Spinal cord (tissue), 10 donors: ENCODE measurements at places on chromosomes 5 and 9. TPM values are rescaled to one million over a fixed set of nuclear protein-coding genes. Genes with fewer than 3 reads are reported as not detected.

DNA sequence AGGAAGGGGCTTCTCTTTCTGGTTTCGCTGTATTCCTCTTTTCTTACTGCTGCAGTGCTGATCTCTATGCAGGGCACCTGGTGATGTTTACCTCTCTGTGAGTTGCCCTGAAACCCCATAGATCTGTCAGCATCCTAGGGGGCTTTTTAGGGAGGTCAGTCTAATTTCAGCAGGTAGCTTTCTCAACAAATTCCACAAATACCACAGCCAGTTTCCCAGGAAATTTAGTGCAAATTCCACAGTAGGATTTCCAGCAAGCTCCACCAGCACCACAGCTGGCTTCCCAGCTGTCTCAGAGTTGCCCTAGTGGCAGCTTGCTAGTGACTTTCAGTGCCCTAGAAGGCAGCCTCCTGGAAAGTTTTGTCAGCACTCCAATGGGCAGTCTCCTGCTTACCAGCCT lies 379.1 kb upstream of the SMC2 start:
- DNase-seq = no peak
- no peaks in the 10 kb centered on the region for H3K36me3 ChIP-seq
- no peaks in the 10 kb centered on the region for H3K4me1 ChIP-seq
- H3K27me3 ChIP-seq = no peaks in the 10 kb centered on the region

DNA sequence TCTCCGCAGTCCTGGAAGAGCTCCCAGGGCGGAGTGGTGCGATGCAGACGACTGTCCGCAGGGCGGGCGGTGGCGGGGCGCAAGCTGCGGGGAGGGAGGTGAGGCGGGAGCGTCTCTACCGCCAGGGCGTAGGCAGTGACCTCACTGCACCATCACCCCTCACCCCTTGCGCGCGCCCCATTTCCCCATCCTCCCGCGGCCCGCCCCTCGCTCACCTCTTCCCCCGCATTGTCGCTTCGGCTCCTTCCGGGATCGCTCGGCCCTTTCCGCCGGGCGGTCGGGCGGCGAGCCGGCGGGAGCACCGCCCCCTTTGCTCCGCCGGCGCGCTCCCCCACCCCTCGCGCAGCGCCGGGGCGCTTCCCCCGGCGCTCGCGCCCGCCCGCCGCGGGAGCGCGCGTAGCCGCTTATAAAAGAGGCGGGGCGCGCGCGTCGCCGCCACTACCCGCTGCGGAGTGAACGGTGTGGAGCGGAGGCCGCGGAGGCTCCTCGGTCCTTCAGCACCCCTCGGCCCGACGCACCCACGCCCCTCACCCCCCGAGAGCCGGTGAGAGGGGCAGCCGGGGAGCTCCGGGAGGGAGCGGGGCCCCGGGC lies at the start of gene SPTAN1:
Gene SPTAN1, plus strand, starts transcription at position 435 of the 591 bp plus-strand sequence. CDS start 14,154 bp downstream, outside the sequence.
- H3K4me3 ChIP-seq = peak within 1 kb of the TSS; percentile 90
- no peaks in the 10 kb centered on the region for H3K27me3 ChIP-seq
- DNase-seq = peak; percentile 98
- H3K36me3 ChIP-seq = no peaks in the 10 kb centered on the region

DNA sequence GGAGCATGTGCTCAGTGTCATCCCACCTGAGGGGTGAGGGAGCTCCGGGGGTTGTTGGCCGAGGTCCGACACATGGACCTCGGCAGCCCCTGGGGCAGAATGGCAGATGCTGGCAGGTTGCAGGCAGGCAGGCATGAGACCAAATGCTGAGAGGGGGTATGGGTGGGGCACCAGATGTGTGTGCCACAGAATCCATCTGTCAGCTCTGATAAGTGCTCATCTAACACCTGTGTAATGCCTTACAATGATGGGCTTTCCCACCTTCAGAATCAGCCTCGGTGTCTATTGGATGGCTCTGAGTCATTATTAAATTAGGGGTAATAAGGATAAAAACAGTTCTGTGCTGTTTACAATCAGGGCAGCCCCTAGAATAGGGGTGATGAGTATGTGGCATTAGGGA lies 73.1 kb upstream of the SAP30L start:
- DNase-seq = no peak
- H3K27me3 ChIP-seq = peaks cover 4% of the 10 kb centered on the region
- H3K36me3 ChIP-seq = no peaks in the 10 kb centered on the region
- H3K4me3 ChIP-seq = no peak overlapping the region

DNA sequence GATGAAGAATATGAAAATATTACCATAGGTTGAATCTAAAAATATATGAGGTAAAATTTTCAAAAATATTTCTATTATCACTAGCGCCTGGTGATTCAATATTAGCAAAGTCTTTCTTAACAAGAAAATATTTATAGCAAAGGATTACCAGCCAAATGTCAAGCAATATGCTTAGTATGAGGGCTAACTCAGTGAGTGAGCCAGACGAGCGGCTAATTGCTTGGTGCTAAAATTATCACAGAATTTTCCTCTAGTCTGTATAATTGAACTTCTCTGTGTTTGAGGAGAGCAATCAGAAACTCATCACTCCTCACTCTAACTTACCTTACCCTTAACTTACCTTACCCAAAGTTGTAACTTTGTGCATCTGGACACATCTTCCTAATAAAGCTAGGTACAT lies 304.9 kb upstream of the PRR16 start:
- no peak for DNase-seq
- no peaks in the 10 kb centered on the region for H3K4me1 ChIP-seq
- no peaks in the 10 kb centered on the region for H3K36me3 ChIP-seq
- H3K27ac ChIP-seq = no peak overlapping the region
- H3K27me3 ChIP-seq = no peaks in the 10 kb centered on the region

DNA sequence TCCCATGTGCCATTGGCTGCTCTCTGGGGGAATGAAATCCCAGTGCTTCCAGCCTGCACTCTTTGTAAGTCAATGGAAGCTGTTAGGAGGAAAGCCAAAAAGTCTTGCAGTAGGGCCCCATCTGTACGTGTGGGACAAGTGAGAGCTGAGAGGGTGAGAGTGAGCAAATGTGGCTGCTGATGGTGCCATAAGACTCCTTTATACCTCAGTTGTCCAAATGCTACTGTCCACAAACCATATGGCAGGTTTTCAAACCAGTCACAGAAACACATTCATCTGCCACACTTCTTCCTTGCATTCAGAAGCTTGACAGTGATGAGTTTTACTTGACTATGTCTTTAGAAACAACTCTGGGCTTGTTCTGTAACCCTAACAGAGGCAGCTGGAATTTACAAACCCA lies 543.8 kb downstream of the CSNK1G3 start:
- peak overlapping the region; percentile 6 for H3K27ac ChIP-seq
- no peak for DNase-seq
- no peak overlapping the region for H3K4me3 ChIP-seq
- no peaks in the 10 kb centered on the region for H3K27me3 ChIP-seq

DNA sequence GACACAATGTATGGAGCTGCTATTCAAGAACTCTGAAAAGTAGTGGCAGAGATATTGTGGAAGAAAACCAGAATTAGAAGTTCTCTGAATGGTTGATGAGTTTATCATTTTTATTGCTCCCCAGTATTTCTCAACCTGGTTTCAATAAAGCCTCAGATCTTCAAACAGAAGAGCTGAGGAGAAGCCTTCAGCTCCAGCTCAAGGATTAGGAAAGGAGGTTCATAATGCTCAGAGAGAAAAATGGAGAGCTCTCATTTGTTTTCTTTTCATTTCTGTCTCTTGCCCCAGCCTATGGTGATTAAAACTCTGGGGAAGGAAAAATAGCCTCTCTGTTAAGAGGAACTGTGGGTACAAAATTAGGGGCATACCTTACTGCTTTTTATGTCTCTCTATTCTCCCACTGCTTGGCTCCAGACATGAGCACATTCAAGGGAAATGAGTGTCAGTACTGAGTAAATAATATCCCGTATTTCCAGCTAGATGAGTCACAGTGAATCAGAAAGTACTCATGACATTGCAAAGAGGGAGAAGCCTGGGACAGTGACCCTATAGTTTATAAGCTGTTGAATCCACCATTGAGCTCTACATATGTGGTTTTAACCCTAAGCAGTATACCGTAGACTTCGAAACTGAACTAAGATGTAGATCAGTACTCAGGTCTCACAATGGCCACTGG lies 138.1 kb downstream of the EMB start:
- no peaks in the 10 kb centered on the region for H3K27me3 ChIP-seq
- no peaks in the 10 kb centered on the region for H3K36me3 ChIP-seq
- no peak for DNase-seq
- H3K4me3 ChIP-seq = no peak overlapping the region
- H3K27ac ChIP-seq = no peak overlapping the region

DNA sequence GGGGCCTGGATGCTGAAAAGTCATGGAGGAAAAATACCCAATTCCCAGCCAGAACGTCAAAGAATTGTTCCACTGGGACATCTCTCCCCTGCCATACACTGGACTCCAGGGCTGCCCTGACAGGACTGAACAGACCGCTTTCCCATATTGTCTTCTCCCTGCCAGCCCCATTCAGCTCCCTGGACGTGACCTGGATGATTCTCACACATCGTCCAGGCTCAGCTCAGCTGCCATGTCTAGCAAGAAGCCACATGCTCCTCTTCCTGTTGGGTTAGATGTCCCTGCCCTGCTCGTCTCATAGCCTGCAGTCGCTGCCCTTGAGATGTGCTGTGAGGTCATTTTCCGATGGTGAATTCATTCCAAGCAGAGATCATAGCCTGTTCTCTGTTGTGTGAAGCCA lies 37.4 kb downstream of the FOXI1 start:
- no peaks in the 10 kb centered on the region for H3K36me3 ChIP-seq
- H3K27me3 ChIP-seq = no peaks in the 10 kb centered on the region
- H3K27ac ChIP-seq = no peak overlapping the region
- no peaks in the 10 kb centered on the region for H3K4me1 ChIP-seq

DNA sequence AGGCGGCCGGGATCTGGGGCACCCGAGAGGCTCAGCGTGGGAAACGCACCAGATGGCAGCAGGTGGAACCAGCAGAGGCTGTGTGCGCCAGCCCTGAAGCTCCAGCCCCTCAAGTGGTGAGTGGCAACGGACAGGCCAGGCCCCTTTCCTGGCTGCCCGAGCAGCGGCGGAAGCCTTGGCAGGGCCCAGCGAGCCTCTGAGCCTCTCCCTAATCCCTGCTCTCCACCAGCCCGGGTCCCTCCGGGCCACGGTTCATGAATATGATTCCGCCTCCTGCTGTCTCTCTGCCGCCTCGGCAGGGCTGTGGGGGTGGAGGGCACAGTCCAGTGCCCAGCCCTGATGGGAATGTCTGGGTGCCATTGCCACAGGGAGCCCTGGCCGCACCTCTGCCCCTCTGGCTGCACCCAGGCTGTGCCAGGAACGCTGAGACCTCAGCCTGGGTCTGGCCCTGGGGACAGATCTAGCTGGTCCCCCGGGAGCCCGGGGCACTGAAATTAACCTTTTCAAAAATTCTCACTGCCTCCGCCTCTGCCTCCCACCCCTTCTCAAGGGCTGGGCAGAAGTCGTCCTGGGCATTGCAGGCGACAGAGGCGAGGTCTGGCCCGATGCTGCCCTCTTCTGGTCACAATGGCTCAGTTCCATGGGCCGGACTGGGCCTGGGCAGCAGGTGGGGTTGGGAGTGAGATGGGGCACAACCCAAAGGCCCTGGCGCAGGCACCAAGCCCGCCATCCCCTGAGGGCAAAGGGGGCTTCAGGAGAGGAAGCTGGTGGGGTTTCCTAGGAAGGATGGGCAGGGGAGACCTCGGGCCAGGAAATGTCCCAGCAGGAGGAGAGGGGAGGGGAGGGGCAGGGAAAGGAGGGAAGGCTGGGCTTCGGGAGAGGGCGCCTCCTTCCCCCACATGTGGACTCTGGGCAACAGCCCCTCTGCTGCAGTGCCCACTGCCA lies 20.3 kb downstream of the CCDC187 start:
- no peaks in the 10 kb centered on the region for H3K36me3 ChIP-seq
- no peak overlapping the region for H3K4me3 ChIP-seq
- peaks cover 9% of the 10 kb centered on the region for H3K4me1 ChIP-seq
- H3K27ac ChIP-seq = no peak overlapping the region

- H3K27me3 ChIP-seq = no peaks in the 10 kb centered on the region
- DNase-seq = no peak
- H3K4me3 ChIP-seq = no peak overlapping the region
- H3K27ac ChIP-seq = no peak overlapping the region
- H3K4me1 ChIP-seq = no peaks in the 10 kb centered on the region
These were observed 19.3 kb downstream of the RFK start for GRCh38 chr9:76374783-76375559.

- DNase-seq = no peak
- no peaks in the 10 kb centered on the region for H3K27me3 ChIP-seq
- no peaks in the 10 kb centered on the region for H3K36me3 ChIP-seq
- no peaks in the 10 kb centered on the region for H3K4me1 ChIP-seq
- no peak overlapping the region for H3K27ac ChIP-seq
- no peak overlapping the region for H3K4me3 ChIP-seq
These were observed 391.1 kb upstream of the GRAMD2B start for GRCh38 chr5:126031989-126032716.

DNA sequence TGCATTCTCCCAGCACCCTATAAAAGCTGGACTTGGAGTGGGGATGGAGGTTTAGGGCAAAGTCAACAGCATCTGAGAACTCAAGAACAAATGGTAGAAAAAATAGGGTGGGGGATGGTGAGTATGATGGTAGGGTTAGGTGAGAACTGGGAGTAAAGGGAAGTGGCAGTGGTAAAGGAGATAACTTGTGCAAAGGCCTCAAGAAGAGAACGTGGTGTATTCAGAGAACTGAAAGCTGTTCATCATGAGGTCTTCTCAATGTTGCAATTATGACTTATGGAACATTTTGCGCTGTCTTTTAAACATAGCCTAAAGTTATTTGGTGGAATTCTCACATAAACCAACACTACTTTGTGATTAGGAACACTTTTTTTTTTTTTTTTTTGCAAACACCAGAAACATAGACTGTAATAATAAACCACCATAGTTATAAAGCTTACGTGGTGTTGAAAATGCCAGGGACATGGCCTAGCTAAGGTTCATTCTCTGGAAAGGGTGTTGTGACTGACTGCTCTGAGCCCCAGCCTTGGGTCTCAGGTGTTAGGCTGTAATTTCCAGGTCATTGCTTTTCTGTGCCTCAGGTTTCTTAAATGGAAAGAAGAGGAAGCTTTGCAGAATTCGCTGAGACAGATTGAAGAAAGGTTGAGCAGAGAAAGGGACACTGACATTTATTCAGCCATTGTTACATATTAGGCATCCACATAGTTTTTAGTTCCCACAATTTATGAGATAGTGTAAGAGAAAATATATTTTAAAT lies 19.2 kb upstream of the TXNDC8 start:
- no peak overlapping the region for H3K27ac ChIP-seq
- H3K36me3 ChIP-seq = no peaks in the 10 kb centered on the region
- DNase-seq = no peak
- H3K27me3 ChIP-seq = no peaks in the 10 kb centered on the region
- no peak overlapping the region for H3K4me3 ChIP-seq
- no peaks in the 10 kb centered on the region for H3K4me1 ChIP-seq

Gene PCDHB7
- 4.6 TPM for total RNA-seq

Gene PCYOX1L
- total RNA-seq = 15.7 TPM

Gene NR2F1-AS1
- 71.5 TPM for total RNA-seq

Gene IFNA21
- total RNA-seq = not detected

Gene TRIM52
- 13.2 TPM for total RNA-seq

Gene RIGI
- total RNA-seq = 12.2 TPM

Gene CEP120
- total RNA-seq = 36.2 TPM

Gene MOB3B
- 9.4 TPM for total RNA-seq
